Esophagus mucosa (tissue), 1 donor: ENCODE measurements at places on chromosomes 16 and 17. TPM values are rescaled to one million over a fixed set of nuclear protein-coding genes. Genes with fewer than 3 reads are reported as not detected.

Gene HNF1B
- not detected for total RNA-seq

DNA sequence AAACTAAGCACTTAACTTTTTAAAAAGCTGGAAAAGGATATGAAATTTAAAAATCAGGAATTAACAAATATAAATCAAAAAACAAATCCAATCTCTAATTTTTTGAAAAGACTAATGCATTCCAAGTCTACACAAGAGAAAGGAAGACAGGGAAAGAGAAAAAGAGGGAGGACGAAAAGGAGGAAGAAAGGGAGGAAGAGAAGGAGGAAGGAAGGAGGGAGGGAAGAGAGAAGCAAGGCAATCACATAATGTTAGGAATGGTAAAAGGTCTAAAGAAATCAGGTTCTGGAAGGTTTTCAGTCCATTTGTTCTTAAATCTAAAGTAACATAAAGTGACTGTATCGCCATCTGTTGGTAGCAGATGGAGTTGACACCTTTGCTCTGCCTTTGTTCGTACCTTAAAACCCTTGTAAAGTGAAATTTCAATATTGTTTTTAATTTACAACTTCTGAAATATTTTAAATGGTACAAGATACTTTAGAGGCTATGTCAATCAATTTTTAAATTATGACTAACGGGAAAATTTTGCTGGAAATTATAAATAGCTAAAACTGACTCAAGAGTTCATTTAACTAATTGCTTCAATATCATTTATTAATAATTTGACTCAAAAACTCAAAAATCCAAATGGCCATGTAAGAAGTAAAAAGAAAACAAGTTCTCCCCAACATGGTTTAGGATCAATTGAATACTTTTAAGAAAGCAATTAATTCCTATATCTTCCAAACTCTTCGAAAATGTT lies 20.4 kb upstream of the CDYL2 start:
- no peak for ATAC-seq

DNA sequence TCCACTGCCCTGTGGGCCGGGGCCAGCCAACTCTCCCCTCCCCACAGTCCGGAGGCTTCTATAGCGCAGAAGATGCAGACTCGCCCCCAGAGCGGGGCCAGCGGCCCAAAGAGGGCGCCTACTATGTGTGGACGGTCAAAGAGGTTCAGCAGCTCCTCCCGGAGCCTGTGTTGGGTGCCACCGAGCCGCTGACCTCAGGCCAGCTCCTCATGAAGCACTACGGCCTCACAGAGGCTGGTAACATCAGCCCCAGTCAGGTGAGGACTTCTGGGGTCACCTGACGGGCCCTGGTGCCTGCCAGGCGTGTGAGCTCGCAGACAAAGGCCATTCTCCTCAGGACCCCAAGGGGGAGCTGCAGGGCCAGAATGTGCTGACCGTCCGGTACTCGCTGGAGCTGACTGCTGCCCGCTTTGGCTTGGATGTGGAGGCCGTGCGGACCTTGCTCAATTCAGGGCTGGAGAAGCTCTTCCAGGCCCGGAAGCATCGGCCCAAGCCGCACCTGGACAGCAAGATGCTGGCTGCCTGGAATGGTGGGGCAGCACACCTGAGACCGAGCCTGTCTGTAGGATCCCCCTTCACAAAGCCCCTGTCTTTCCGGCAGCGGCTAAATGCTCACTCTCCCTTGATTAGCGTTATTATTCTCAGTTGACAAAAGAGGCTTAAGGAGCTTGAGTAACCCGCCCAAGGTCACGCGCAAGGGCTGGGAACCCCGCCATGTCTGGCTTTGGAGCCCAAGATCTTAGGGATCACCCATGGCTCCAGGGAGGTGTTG lies 3.9 kb downstream of the SPATA20 start:
- ATAC-seq, result no peak

Gene PIPOX
- total RNA-seq, result 0.64 TPM

GRCh38 chr17:40937384-40937819 lies at the start of gene KRT23:
KRT23 (minus strand) TSS chr17:40937646; CDS start chr17:40936603, 1,043 bp downstream.
- ATAC-seq, result peak; percentile 38

DNA sequence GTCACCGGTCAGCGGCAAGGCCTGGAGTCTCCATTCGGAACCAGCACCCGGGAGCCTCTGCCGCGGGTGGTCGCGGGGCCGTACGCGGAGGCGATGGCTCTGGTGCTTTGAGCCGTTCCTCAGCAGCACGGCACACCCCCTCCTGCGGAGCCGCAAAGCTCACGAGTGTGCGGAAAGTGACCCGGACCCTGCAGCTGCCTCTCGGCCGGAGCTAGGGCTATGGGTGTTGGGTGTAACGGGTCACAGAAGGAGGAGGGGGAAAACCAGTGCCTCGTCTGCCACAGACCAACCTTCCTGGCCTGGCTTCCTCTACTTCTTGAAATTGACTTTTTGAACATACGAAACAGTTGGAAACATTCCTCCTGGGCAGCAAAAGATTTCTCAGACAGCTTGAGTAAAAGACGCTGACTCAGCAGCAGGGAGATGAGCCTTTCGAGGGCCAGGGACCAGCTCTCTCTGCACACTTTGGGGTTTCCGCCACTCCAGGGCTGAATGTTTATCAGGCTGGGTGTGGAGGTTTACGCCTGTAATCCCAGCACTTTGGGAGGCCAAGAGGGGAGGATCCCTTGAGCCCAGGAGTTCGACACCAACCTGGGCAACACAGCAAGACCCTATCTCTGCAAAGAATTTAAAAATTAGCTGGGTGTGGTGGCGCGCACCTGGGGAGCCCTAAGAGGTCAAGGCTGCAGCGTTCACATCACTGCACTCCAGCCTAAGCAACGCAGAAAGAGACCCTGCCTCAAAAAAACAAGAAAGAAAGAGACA lies 26.4 kb upstream of the PITPNA start:
- no peak for ATAC-seq

- peak; percentile 21 for ATAC-seq
Measured at GRCh38 chr17:40819528-40820125, 2.8 kb downstream of the KRT10 start.

Gene CWC25
- 10.9 TPM for total RNA-seq

DNA sequence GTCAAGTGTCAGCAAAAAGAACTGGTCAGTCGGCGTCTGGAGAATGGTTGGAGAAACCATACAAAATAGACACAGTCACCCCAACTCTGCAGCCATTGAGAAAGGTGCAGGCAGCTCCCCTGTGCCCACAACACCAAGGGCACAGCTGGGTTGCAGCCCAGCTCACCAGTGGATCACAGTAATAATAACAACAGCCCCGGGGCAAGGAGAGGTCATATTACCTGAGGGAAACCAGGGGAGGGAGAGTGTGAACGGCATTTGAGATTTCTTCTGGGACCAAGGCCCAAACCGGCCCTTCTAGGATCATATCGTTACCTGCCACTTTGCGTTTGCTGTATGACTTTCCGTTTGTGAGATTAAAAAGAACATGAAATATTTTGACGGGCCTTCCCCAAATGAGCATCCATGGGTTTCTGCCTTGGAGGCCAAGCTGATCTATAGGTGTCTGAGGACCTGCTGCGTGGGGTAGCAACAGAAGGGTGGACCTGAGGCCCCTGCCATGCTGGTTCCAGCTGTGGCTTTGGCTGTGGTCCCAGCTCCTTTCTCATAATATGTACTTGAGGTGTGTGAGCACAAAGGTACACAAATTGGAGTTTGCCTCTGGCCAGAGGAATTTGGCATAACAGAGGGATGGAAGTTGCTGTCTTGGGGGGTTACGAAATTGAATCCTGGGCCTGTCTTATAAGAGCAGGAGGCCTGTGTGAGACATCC lies 154.6 kb downstream of the CMIP start:
- no peak for ATAC-seq

DNA sequence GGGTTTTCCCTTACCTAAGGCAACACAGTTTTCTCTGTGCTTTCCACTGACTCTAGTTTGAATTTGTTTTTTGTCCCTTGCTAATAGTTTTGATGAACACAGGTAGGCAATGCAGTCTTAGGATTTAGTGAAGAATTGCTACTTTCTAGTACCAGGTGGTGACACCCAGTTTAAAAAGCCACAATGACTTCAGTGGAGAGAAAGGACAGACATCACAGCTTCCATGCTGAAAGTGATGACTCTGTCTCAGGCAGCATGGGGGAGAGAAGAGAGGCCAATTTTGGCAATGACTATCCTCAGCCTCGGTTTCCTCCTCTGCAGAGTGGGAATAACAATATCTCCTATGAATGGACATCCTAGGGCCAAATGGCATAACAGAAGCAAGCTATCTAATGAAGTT lies 118.8 kb downstream of the AXIN2 start:
- ATAC-seq, result no peak

Gene INCA1
- not detected for total RNA-seq

DNA sequence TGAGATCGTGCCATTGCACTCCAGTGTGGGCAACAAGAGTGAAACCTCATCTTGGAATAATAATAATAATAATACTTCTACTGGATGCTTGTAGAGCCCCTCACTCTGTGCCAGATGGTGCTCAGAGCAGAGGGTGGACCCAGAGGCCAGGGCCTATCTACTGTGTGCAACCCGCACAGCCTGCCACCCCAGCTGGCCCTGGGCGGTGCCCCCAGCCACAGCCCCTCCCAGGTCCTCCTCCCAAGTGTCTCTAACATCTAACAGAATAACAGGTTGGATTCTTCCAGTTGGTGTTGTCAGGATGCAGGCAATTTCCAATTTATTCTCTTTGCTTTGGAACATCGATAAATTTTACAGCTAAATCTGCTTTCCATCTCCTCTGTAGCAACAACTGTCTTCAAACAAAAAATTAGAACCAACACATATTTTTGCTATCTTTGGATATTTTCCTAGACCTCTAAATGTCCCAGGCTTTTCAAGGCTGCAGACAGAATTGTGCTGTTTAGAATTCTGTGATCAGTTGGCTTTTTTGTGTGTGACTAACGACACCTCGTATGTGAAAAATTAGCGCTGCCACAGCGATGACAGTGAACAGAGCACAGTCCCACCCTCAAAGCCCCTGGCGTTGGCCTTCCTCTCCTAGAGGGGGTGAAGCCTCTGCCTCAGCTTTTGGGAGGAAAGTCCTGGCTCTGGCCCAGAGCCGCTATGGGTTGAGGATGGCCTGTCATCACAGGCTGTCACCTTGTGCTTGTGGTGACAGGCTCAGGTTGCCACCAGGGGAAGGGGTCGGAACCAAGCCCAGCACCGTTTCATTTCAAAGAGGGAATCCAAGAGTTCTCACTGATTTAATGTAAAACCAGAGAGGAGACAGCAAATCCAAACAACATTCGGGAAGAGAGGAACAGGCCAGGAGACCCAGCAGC lies 7.6 kb upstream of the EVPL start:
- ATAC-seq, result no peak

Gene CD300H
- not detected for total RNA-seq

Gene PABPN1L
- total RNA-seq, result not detected

GRCh38 chr17:39219647-39220154 lies 6.0 kb downstream of the STAC2 start:
- ATAC-seq, result no peak

DNA sequence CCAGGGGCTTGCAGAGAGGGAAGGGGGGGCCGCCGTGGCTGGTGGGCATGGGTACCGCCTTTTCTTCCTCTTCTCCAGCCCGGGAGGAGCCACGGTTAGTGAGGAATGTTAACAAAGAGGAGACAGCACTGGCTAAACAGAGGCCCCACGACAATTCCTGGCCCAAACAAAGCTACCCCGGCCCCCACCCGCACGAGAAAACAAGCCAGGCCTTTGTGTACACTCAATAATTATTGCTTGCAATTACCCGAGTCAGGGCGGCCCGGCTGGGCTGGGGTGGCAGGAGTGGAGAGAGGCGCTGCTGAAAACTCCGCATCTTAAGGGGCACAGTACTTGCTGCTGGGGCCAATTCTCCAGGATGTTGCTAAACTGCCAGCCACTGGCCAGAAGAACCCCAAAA lies 56.4 kb downstream of the IRX5 start:
- no peak for ATAC-seq

DNA sequence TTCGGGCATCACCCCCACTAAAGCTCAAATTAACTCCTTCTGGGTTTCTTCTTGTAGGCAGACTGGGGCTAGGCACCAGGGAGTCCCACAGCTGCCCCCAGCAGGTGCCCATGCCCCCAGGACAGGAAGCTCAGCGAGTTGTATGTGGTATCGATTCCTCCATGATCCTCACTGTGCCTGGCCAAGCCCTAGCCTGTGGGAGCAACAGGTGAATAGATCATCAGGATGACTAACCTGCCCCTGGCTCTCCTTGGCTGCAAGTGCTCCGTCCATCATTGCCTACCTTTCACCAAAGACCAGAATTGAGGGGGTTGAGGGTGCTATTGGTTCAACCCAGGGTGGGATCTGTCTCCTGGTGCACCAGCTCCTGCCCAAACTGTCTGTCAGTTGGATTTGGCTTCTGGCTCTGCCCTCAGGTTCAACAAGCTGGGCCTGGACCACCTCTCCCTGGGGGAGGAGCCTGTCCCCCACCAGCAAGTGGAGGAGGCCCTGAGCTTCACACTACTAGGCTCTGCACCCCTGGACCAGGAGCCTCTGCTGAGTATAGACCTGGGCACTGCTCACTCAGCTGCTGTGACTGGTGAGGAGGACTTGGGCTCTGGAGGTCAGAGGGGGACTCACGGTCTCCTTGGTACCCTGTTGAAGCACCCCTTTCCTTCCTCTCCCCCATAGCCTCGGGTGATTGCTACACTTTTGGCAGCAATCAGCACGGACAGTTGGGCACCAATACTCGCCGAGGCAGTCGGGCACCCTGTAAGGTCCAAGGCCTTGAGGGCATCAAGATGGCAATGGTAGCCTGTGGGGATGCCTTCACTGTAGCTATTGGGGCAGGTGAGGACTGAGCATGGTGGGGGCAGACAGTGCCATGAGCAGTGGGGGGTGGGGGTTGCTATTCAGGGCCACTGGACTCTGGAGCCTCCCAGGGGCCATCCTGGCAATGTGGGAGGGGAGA lies 3.1 kb upstream of the TRAF4 start:
- ATAC-seq, result no peak

Gene UMOD
- total RNA-seq, result not detected

DNA sequence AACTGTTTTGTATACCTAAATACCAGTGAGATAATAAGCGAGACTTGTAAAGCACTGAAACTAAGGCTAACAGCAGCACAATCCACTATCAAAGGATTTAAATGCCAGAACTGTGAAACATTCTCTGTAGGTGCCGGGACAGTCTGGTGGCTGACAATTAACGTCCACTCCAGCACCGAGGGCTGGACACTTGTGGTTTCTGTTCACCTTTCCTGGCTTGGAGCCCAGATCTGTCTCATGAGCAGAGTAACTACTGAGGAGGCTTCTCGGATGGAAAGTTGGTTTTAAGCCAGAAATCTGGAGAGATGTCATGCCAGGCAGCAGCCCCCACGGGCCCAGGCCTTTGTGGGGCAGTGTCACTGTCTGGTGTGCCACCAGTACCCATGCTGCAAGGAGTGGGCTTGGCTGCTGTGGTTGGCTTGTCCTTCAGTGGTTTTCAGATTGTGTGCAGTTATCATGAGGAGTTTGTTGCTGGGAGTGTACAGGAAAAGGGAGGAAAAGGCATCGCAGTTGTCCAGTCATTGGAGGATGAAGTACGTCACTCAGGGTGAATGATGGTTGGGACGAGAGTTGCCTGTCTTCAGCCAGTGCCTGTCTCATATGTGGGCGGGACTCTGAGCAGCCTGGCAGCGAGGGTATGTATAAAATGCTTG lies 35.5 kb downstream of the UBN1 start:
- ATAC-seq, result peak; percentile 6

Gene TTYH2
- total RNA-seq, result 0.88 TPM
